ENCODE measurements at places on chromosomes 4 and X. TPM values are rescaled to one million over a fixed set of nuclear protein-coding genes. Genes with fewer than 3 reads are reported as not detected.
A peak's percentile ranks its signal among the peaks of the same experiment; 100 is the strongest.

Gene SMIM10L2A
- 5.0 TPM for total RNA-seq

Gene GALNT7
- 85.5 TPM for total RNA-seq

- no peak for DNase-seq
Measured at GRCh38 chrX:96693407-96693806, 8.8 kb downstream of the DIAPH2 start.

Gene SPANXN4
- not detected for total RNA-seq

- DNase-seq: no peak
Measured at GRCh38 chrX:72009731-72010130, 99.1 kb downstream of the NHSL2 start.

DNA sequence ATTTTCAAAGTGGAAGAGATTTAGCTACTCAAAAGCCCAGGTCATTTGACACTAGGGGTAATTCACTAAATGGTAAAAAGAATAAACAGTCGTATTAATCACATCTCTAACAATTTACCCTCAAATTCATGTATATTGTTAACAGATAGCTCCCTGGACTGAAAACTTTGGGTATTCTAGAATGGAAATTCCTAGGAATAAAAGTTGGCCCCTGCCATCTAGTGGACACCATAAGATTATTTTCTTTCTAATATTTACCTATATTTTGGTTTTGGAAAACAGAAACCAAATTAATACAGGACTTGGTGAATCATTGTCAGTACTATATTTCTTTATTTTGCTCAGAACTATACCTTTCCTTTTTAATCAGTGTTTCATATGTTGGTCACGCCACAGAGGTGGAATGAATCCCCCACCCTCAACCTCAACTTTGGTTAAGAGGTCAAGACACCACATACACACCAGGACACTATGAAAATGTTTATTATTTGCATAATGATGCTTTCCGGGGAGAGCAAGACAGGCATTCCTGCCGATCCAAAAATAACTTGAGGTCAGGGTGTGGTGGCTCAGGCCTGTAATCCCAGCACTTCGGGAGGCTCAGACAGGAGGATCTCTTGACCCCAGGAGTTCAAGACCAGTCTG, 96.2 kb upstream of the APOOL start:
- no peak for DNase-seq

DNA sequence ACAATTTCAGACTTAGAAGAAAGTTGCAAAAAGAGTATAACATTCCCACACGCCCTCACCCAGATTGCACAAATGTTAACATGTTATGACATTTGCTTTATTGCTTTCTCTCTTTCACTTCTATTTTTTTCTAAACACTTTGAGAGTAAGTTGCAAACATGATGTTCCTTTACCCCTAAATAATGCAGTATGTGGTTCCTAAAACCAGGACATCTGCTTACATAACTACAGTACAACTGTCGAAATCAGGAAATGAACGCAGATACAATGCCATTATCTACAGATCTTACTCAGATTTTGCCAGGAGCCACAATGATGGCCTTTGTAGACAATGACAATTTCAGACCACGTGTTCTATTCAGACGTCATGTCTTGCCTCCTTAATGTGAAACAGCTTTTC, 22.4 kb downstream of the SH3TC1 start:
- no peak for DNase-seq

DNA sequence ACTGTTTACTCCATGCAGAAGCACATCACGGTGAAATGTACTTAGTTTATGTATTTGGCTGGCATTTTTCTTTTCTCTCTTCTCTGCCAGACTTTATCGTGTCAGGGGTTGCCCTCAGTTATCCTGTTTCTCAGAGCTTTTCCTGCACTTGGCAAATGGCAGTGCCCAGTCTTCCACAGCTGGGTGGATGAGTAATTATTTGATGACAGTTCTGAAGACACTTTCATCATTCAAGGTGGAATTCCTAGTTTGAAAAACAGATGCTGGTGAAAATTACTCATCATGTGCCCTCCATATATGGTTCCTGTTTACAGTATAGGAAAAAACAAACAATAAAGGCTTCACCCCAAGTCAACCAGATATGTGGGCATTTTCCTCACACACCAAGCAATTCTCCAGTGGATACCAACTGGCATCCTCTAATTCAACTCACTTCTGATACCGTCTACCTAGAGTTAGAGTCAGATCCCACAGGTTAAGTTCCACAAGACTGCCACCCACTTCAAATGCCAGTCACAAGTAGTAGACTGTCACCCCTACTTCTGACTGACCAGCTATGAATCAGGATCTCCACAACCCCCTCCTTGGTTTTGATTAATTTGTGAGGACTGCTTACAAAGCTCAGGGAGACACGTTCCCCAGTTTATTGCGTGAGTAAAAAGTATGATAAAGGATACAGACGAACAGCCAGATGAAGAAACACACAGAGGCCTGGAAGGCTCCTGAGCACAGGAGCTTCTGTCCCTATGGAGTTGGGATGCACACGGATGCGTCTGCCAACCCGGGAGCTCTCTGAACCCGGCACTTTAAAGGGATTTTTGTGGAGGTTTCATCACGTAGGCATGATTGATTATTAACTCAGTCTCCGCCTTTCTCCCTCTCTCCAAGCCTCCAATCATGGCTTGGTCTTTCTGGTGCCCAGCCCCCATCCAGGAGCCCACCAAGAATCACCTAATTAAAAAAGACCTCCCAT, 72.9 kb downstream of the CLDN34 start:
- no peak for DNase-seq

DNA sequence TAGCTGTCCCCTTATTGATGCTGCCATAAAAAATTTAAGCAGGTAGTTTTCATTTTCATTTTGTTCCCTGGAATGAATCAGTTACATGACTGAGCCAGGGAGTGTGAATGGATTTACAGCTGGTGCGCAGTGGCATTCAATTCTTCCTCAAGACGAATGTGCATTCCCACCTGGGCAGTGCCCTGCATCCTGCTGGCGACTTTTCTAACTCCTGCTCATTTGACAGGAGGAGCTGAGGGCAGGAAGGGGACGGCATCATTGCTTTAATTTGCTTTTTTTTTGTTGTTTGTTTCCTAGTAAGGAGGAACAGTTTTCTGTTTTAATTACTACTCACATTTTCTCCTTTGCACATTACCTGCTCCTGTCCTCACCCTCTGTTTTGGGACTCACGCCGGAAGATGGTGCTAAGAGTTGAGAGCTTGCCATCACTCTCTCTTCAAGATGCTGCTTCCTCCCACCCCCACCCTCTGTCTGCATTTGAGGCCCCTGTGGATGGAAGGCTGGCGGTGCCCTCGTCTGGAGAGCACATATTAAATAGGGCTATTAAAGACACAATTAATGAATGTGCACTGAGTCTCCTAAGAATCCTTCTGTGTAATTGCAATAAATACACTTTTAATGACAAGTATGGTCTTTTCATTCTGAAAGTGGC, 35.8 kb downstream of the PSAPL1 start:
- DNase-seq: peak; percentile 10

- DNase-seq: no peak
Measured at GRCh38 chr4:75660491-75660890, 12.7 kb downstream of the G3BP2 start.

GRCh38 chr4:145851511-145852201, 87.0 kb downstream of the ZNF827 start:
- no peak for DNase-seq

DNA sequence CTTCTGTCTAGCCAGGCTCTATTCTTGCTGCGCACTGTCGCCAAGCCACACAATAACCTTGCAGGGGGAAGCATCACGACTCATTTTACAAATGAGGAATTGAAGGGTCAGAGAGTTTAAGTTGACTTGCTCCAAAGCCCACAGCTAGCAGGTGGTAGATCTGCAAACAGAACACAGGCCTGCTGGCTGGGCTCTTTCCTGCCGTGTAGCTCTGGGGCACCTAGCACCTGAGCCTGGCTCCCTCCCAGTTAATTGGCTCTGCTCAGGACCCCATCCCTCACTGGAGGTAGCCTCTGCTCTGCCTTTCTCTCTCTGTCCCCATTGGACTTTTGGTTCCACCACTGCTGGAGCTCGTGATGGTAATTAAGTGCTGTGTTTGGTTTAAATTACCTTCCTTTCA, 98.5 kb downstream of the NSUN7 start:
- DNase-seq: no peak

Gene CT45A2
- not detected for total RNA-seq

- DNase-seq: no peak
Measured at GRCh38 chr4:129929052-129929451, 833.1 kb downstream of the C4orf33 start.

- no peak for DNase-seq
Measured at GRCh38 chr4:165328708-165329107, 1.2 kb downstream of the MSMO1 start.

DNA sequence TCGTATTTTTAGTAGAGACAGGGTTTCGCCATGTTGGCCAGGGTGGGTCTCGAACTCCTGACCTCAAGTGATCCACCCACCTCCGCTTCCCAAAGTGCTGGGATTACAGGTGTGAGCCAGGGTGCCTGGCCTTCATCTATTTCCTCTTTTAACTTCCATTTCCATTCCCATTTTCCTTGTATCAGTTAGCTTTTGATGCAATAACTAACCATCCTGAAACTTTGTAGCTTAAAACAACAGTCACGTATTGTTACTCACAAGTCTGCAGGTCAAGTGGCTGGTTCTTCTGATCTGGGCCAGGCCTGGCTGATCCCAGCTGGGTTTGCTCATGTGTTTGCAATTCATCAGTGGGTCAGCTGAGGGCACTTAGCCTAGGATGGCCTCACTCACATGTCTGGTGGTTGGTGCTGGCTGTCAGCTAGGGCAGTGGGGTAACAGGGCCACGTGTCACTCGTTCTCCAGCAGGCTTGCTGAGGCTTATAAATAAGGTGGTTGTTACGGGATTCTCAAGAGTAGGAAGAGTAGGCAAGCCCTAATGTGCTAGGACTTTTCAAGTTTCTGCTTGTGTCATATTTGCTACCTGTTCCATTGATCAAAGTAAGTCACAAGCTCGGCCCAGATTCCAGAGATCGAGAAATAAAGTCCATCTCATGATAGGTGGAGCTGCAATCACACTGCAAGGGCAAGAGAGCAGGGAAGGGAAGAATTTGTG, 88.2 kb downstream of the SOWAHB start:
- no peak for DNase-seq

Gene MTM1
- total RNA-seq: 9.5 TPM

Gene HTRA3
- 2.9 TPM for total RNA-seq

Gene GIMD1
- not detected for total RNA-seq

- no peak for DNase-seq
Measured at GRCh38 chrX:20595928-20596575, 329.3 kb upstream of the RPS6KA3 start.

Gene MAGEA3
- not detected for total RNA-seq

DNA sequence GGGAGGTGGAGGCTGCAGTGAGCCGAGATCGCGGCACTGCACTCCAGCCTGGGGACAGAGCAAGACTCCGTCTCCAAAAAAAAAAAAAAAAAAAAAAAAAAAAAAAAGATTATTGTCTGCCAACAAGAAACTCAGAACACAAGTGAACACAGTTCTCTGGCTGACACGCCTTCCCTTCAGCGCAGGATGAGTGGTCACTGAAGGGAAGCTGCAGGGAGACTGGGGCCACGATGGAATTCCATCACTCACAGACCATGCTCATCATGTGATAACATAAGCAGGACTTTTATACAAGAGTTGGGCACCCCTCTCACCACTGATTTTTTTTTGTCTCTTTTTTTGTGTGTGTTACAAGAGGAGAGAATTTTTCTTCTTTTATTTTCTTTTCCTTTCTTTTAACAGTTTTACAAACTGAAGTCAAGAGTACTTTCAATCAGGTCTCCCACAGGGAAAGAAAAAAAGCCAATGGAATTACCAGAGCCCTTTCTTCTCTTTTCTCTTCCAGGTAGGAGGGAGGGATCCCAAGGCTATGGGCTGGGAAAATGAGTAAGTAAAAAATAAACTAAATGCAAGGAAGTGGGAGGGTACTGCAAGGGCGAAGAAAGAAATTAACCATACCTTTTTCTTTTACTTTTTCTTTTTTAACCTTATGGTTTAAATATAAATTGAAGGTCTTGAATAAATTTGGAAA, 435.6 kb downstream of the GPM6A start:
- DNase-seq: no peak

- no peak for DNase-seq
Measured at GRCh38 chr4:182264139-182264752, 21.0 kb downstream of the TENM3 start.

GRCh38 chrX:11059933-11060332, 51.2 kb upstream of the HCCS start:
- no peak for DNase-seq

Gene USP38
- total RNA-seq: 10.5 TPM

Gene KCND1
- total RNA-seq: 6.8 TPM

DNA sequence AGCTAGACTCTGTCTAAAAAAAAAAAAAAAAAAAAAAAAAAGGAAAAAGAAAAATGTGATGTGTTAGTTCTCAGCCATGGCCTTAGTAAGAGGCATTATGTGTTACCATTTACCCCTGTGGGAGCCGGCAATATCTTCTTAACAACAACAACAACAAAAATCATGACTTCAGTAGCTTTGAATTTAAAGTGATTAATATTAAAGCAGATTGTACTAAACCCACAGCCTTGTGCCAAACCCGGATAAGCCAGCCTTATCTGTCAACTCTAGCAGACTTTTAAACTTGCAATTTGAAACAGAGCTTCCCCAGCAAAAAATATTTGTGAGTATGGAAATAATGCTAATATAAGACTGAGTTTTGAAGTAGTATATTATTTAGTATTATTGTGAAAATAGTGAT, 462.1 kb upstream of the GNPDA2 start:
- no peak for DNase-seq
